ENCODE measurements at places on chromosomes 5 and 9.

- DNase-seq: no peak
These were observed 541.2 kb downstream of the PTPRD start for GRCh38 chr9:10071579-10071978.

DNA sequence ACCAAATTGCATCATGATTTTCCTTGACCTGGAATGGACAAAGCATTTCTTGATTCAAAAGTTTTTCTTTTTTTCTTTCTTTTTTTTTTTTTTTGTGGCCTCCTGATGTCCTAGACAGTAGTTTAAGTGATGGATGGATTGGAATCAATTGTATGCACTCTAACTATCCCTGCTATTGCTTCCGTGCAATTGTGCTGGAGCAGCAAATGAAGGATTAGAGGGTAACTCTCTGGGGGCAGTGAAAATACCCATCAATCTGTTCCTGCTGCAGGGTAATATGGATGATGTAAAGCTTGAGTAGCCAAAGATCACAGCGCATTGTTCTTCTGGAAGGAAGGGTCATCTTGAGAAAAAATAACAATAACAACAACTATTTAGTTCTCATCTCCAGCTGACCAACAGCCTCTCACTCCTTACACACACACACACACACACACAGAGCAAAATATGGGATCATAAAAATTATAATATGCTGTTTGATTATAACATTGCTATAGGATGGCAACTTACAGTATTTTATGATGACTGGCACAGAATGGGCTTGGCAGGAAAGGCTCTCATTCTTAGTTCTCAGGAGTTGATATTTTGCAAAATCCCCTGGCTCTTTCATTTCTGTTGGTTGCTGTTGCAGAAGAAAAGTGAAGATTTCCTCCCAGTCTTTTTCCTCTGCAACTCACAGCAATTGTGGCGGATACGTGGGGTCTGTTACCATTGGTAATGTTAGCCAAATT is 160.9 kb upstream of the DMAC1 start:
- DNase-seq: no peak

- DNase-seq: no peak
These were observed 41.4 kb downstream of the FABP6 start for GRCh38 chr5:160270704-160271103.

GRCh38 chr9:31119890-31120454 is 1264.5 kb upstream of the ACO1 start:
- peak; percentile 64 for DNase-seq

DNA sequence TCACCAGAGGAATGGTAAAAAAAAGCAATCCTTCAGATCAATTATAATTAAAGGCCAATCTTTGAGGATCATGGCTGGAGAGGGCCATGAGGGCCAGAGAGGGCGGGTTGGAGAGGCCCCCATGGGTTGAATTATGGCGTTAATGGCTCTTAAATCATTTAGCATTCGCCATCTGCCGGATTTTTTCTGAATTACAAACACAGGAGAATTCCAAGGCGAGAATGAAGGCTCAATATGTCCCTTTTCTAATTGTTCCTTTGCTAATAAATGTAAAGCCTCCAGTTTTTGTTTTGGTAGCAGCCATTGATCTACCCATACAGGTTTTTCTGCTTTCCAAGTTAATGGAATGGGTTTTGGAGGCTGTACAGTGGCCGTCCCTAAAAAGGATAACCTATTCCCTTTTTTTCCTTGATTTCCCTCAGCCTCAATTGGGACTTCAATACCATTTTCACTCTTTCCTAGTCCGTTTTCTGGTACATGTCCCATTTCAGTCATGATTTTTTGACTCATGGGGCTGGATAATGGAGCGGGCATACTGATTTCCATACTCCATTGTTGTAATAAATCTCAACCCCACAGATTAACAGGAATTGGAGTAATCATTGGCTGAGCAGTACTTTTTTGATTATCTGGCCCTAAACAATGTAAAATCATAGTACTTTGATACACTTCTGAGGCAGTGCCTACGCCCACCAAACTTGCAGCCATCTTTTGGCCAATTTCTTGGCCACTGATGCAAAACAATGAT is 6.7 kb upstream of the TMEM141 start:
- DNase-seq: peak; percentile 77

DNA sequence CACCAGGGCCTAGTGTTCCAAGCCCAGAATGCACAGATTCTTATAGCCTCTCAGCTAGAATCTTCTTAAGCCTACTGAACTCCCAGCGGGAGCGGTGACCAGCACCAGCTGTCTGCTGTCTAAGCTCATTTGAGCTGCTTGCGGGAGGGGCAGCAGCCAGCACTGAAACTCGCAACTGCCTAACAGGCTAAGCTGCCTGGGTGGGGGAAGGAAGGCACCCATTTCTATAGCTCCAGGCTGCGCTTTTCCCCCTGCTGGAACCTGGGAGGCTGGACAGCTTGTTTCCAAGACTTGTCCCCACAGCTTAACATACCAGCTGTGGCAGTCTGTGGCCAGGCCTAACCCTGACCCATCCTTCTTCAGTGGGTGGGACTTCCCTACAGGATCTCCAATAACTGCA is 512.9 kb downstream of the EFNA5 start:
- no peak for DNase-seq

- no peak for DNase-seq
These were observed 39.5 kb downstream of the TENT4A start for GRCh38 chr5:6752782-6753181.

- DNase-seq: no peak
These were observed 20.3 kb downstream of the RALGDS start for GRCh38 chr9:133100506-133101355.

- no peak for DNase-seq
These were observed 37.5 kb upstream of the STRBP start for GRCh38 chr9:123305879-123306278.

GRCh38 chr5:160629003-160629402 is 207.3 kb downstream of the PTTG1 start:
- no peak for DNase-seq

- DNase-seq: no peak
These were observed 170.4 kb upstream of the FSTL4 start for GRCh38 chr5:133782736-133783135.

DNA sequence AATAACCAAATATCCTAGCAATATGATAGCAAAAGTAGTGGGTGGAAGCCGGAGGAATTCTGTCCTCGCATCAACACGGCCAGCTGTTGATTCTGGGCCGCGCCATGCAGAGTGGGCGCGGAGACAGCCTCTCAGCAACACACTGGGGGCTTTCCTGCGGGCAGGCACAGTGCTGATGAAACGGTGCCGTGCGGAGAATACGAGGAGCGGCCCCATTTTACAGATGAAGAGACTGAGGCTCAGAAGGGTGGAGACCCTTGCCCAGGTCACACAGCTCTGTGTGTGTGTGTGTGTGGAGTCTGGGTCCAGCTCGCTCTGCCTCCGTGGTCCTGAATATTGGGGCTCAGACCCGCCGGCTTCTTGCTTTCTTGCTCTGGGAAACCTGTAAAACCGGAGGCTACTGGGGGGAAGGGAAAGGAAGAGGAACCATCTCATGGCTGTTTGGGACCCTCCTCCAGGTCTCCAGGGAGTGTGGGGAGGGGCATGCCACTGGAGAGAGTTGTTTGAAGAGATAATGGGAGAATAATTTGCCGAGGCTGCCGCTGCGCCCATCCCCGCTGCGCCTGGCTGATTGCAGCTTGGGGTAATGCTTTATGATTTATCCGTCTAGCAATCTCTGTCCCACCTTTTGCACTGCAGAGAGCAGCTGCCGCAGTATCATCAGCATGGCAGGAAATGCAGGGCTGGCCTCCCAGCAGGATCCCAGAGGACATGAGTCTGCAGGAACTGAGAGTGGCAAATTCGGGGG is 36.6 kb downstream of the NCS1 start:
- no peak for DNase-seq

DNA sequence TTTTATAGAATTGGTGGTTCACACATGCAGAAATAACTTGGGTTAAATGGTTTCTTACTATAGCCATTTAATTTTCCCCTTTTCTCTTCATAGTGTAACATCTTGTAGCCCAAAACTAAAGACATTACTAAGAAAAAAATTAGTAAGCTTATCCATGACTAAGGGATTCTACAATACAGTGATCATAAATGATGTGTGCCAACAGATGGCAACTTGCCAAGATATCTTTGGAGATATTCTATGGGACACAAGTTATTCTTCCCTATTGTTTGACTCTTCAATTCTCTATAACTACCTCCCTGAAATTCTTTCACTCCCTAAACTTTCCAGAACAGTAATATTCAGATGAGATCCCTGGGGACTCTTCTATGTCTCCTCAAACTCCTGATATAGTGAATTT is 580.6 kb downstream of the PTPRD start:
- DNase-seq: no peak

GRCh38 chr9:23581931-23582330 is 244.1 kb downstream of the ELAVL2 start:
- DNase-seq: no peak

DNA sequence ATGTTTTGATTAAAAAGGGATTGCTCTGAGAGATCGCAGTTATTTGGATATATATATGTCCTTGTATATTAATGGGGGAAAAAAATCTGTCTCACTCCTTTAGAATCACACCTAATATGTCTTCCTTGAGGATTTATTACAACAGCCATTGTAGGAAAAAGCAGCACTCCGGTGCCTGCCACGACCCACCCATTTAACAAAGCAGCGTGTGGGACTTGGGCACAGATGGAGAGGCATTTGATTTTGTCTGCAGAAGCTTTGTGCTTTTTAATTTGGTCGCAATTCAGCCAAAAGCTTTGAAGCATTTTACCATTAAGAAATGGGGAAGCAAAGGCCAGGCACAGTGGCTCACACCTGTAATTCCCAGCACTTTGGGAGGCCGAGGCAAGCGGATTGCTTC is 159.2 kb downstream of the SMARCA2 start:
- DNase-seq: no peak

DNA sequence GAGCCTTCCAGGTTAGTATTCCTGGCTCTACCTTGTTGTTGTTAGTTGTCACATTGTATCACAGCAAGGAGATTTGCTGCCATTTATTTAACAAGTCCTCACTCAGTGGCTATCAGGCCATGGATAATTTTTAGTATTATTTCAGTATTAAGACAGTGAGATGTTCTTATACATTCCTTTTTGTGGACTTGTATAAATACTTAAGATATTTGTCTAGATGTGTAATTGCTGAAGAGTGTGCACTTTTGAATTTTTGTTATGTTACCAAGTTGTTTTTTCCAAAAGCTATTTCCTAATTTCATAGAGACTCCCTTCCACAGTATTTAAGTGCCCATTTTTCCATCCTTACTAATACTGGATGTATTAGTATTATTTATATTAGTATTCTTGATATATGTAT is 22.0 kb downstream of the SLC36A1 start:
- DNase-seq: no peak

DNA sequence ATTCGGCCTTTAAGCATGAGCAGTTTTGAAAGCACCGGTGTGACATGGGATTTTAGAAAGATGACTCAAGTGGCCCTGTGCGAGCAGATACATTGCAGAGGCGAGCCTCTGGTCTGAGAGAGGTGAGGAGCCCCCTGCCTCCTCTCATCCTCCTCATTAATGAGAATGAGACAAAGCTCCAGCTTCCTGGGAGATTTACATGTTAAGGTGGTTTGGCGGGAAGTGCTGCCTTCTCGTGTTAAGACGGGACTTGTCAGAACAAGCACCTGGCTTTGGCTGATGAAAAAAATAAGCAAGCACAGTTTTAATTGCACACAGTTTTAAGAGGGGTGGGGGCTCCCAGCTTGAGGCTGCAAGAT is 68.1 kb downstream of the ACTL7B start:
- DNase-seq: no peak

All from NAMALWA (cell line).